ENCODE measurements at places on chromosomes 1 and 21.

DNA sequence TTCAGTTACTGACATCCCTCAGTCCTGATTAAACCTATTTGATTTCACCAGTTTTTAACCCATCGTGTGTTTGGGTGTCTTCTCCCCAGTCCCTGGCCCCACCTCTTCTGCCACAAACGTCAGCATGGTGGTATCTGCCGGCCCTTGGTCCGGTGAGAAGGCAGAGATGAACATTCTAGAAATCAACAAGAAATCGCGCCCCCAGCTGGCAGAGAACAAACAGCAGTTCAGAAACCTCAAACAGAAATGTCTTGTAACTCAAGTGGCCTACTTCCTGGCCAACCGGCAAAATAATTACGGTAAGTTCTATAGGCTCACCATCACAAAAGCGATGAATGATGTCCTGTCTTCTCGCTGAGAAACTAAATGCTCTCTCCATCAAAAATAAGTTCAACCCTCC lies 28.7 kb downstream of the NBPF3 start:
- no peak for DNase-seq

GRCh38 chr21:46063734-46064680 lies 33.9 kb upstream of the COL6A2 start:
- no peak for DNase-seq

DNA sequence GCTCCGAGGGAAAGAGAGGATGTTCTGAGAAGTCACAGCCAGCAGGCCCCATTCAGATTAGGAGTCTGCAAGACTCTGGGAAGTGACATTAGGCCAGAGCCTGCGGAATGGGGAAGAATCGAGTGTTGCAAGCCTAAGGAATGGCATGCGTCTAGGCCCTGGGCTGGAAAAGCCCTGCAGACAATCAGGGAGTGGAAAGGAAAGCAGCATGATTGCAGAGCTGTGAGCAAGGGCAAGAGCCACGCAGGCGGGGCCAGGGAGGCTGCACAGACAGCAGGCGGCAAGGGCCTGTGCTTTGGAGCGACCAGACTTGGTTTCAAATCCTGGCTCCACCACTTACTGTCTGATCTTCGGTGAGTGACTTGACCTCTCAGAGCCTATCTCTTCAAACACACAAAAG lies 118.2 kb downstream of the RRAGC start:
- DNase-seq = no peak

DNA sequence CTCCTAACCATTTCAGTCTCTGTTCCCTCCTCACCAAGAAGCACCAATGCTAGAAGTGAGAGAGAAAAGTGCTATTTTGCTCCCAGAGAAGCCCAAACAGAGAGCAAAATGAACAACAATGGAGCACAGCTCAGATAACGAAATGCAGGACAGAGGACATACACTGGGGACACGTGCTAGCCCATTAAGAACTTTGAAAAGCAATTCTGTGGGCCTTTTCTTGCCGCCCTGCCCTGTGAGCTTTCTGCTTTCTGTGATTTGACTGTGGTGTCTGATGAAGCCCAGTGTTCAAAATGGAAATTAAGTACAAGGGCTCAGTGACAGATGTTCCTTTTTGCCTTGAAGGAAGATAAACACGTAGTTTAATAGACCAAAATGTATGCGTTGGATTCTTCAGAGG lies 130.8 kb downstream of the S1PR1 start:
- no peak for DNase-seq

- DNase-seq = no peak
Observed at GRCh38 chr1:37306461-37306860, 167.9 kb upstream of the ZC3H12A start.

DNA sequence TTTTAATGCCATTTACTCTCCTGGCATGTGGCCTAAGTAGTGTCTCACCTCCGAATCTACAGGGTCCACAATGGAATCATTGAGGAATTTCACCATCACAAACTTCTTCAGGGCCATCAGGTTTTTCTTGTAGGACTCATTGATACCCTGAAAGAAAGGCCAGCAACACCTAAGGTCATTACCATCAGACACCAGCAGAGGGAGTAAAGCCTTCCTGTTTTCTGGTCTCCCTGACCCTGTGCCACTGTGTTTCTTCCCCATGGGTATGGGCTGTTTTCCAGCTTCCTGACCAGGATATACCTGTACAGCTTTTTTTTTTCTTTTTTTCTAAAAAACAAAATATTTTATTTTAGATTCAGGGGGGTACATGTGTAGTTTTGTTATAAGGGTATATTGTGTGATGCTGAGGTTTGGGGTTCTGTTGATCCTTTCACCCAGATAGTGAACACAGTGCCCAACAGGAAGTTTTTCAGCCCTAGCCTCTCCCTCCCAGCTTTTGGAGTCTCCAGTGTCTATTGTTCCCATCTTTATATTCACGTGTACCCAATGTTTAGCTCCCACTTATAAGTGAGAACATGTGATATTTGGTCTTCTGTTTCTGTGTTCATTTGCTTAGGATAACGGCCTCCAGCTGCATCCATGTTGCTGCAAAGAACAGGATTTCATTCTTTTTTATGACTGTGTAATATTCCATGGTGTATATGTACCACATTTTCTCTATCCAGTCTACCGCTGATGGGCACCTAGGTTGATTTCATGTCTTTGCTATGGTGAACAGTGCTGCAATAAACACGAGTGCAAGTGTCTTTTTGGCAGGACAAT lies 18.3 kb downstream of the PPT1 start:
- no peak for DNase-seq

DNA sequence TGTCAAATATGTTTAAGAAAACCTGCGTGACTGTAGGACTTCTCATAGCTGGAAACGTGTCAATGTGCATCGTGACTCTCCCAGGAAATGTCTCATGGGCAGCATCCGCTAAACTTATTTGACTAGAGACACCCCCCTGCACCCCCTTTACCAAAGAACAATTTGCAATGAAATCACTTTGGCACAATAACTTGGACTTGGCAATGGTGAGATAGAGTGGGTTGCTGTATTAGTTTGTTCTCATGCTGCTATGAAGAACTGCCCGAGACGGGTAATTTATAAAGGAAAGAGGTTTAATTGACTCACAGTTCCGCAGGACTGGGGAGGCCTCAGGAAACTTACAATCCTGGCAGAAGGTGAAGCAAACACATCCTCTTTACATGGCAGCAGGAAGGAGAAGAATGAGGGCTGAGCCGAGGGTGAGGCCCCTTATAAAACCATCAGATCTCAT lies 13.8 kb downstream of the CLDN14 start:
- DNase-seq = no peak

- DNase-seq = no peak
Observed at GRCh38 chr1:66108624-66109023, 315.9 kb downstream of the PDE4B start.

- DNase-seq = no peak
Observed at GRCh38 chr1:201127755-201128455, 921 bp upstream of the ASCL5 start.

Measured in stimulated activated CD8-positive, alpha-beta memory T cell treated with anti-CD3 and anti-CD28 coated beads, Interleukin-15, amount 100 ng/mL, for 4 hours (primary cell).